Caco-2 (cell line): ENCODE measurements at places on chromosomes 3 and 15. TPM values are rescaled to one million over a fixed set of nuclear protein-coding genes. Genes with fewer than 3 reads are reported as not detected.

The SPTSSB gene
- 45.9 and 51.6 TPM in 2 replicates for total RNA-seq

DNA sequence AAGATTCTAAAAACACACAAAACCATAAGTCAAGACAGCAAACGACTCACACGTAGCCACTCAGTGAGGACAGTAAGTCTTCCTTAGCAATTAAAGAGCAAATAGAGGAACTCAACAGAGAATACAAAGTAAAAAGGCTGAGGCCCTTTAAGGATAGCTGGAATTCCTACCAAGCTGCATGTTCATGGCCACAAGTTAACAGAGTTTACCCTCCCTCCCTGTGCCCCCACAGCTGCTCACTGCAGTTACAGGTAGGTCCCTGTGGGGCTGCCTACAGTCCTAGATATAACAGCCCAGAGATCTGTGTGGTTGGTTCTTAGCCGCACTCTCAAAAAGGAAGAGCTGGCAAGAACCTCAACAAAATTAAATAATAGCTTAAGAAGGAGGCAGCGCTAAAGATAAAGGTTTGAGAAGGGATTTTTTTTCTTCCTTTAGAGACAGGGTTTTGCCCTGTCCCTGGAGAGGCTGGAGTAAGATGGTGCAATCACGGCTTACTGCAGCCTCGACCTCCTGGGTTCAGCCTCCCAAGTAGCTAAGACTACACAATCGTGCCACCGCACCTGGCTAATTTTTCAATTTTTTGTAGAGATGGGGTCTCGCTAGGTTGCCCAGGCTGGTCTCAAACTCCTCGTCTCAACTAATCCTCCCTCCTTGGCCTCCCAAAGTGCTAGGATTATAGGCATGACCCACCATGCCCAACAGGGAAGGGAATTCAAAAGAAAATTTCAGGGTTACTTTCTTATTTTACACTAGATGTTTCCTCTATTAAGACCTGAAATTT is 19.3 kb downstream of the SFMBT1 start:
- H3K27ac ChIP-seq: peak overlapping the region; percentile 25
- peaks cover 34% of the 10 kb centered on the region for H3K4me1 ChIP-seq

DNA sequence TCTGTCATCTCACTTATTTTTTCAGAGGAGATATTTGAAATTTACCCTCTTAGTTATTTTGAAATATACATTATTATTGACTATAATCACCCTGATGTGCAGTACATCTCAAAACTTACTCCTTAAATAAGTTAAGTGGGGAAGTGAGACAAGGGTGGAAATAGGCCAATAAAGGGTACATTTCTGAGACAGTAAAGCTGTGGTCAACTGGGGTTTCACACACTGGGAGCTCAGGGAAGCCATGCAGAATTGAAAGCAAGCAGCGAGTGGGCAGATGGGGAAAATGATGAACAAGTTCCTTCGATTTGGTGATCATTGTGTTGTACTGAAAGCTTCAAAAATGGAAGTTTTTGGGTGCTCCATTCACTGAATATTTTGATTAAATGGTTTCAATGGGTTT is 21.6 kb upstream of the MOBP start:
- H3K27me3 ChIP-seq: no peaks in the 10 kb centered on the region
- H3K4me1 ChIP-seq: no peaks in the 10 kb centered on the region
- DNase-seq: no peak

DNA sequence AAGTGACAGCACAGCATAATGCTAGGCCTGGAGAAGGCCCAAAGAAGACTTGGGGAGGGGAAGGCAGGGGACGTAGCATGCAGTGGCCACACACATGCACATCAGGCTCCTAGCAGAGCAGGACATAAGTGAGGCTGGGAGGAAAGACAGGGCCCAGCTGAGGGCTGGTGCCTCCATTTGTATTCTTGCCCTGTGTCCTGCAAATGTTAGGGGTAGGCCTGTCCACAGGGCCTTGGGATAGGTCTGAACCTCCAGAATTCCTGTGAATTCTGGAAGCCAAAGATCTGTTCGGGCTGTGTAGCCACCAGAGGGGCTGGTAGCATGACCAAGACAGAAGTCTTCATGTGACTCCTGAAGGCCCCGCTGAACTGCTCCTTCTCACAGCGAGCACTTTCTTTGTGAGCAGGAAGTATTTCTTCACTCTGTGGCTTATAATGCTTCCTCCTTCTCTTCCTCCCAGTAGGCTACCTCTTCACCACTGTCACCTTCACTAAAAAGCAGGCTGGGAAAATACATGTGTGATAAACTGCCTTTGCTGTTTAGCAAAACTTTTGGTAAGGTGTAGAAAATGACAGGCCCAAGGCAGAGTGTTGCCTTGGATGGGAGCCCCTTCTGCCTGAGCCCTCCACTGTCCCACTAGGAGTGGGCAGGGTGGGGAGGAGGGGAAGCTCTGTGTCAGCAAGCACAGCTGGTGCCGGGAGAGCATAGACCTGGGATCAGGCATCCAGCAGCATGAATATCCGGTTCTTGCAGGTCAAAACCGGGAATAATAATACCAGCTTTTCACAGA is 8.4 kb downstream of the CERS3 start:
- no peak for DNase-seq
- H3K27ac ChIP-seq: no peak overlapping the region
- H3K4me3 ChIP-seq: no peak overlapping the region
- no peaks in the 10 kb centered on the region for H3K36me3 ChIP-seq
- no peaks in the 10 kb centered on the region for H3K4me1 ChIP-seq

DNA sequence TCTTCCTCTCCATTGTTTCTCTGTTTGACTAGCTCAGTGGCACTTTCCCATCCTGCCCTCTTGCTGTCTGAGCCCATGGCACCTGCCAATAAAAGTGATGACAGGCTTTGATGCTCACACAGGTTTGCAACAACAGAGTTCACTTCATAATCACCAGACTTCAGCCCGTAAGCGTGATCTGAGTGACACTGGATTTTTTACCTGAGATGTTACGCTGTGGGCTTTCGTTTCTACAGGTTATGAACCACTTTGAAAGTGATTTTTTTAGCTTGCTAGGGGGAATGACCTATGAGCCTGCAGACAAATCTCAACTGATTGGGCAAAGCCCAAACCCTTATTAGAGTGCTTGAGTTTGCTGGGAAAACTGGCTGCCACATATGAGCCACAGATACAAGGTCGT is 173.9 kb upstream of the ICE2 start:
- H3K4me3 ChIP-seq: no peak overlapping the region
- H3K27me3 ChIP-seq: no peaks in the 10 kb centered on the region
- DNase-seq: no peak

GRCh38 chr3:187689984-187690383 is 12.4 kb downstream of the RTP2 start:
- no peaks in the 10 kb centered on the region for H3K36me3 ChIP-seq
- no peaks in the 10 kb centered on the region for H3K4me1 ChIP-seq
- H3K27ac ChIP-seq: no peak overlapping the region
- H3K4me3 ChIP-seq: no peak overlapping the region
- H3K27me3 ChIP-seq: no peaks in the 10 kb centered on the region; the same call in none of the 2 replicates

- no peaks in the 10 kb centered on the region for H3K36me3 ChIP-seq
- H3K4me1 ChIP-seq: no peaks in the 10 kb centered on the region; the same call in 1 of the 2 replicates
- H3K27me3 ChIP-seq: no peaks in the 10 kb centered on the region
- peak; percentile 61 for DNase-seq
- no peak overlapping the region for H3K4me3 ChIP-seq
Measured at GRCh38 chr3:9622438-9622837, 26.9 kb upstream of the MTMR14 start.

The SAXO2 gene
- total RNA-seq: 0.61 TPM in 1 of 2 replicates, not detected in the other
